ENCODE measurements at places on chromosomes 6 and 20. TPM values are rescaled to one million over a fixed set of nuclear protein-coding genes. Genes with fewer than 3 reads are reported as not detected.

The MOG gene
- not detected for total RNA-seq

The TCF21 gene
- not detected for total RNA-seq

The RIMS4 gene
- total RNA-seq = 1.3 TPM

The JPH2 gene
- 11.3 TPM for total RNA-seq

The HNF4A gene
- total RNA-seq = 0.10 TPM

The CYP39A1 gene
- 10.8 TPM for total RNA-seq

The TBXT gene
- not detected for total RNA-seq

The FOXP4 gene
- total RNA-seq = 2.0 TPM

The CLDN20 gene
- 0.30 TPM for total RNA-seq

The SYTL3 gene
- total RNA-seq = 2.7 TPM

The HACE1 gene
- 25.3 TPM for total RNA-seq

The GTSF1L gene
- total RNA-seq = not detected

The ENPP4 gene
- total RNA-seq = 4.6 TPM

The LPA gene
- total RNA-seq = not detected

The BPIFA1 gene
- not detected for total RNA-seq

The CRISP3 gene
- 7.4 TPM for total RNA-seq

The CST2 gene
- not detected for total RNA-seq

The ZSCAN26 gene
- 15.3 TPM for total RNA-seq

The PKHD1 gene
- 1.3 TPM for total RNA-seq

The SDC4 gene
- 48.8 TPM for total RNA-seq

The CST7 gene
- total RNA-seq = 9.4 TPM

The POFUT1 gene
- total RNA-seq = 21.4 TPM

The TFAP2C gene
- total RNA-seq = 22.8 TPM

The SNAP25 gene
- total RNA-seq = 3.5 TPM

All from skin of body (tissue), 3 donors.